DMS79 treated with DMSO at 0.1 percent for 48 hours (cell line): ENCODE measurements at places on chromosomes 6 and 20.

- DNase-seq = no peak
Measured at GRCh38 chr6:41690541-41691330, 44.7 kb downstream of the TFEB start.

GRCh38 chr6:12298995-12299394 lies 8.8 kb downstream of the EDN1 start:
- no peak for DNase-seq

DNA sequence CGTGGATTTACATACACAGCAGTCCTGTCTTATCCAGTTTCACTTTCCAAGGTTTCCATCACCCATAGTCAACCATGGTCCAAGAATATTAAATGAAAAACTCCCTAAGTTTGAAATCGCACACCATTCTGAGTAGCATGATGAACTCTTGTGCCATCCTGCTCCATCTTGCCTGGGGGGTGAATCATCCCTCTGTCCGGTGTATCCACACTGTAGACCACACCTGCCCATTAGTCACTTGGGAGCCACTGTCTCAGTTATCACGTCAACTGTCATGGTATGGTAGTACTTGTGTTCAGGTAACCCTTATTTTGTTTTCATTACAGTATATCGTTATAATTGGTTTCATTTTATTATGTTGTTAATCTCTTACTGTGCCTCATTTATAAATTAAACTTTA lies 38.5 kb downstream of the PTGIS start:
- no peak for DNase-seq

GRCh38 chr6:25497383-25498040 lies 154.5 kb upstream of the SCGN start:
- DNase-seq = no peak

DNA sequence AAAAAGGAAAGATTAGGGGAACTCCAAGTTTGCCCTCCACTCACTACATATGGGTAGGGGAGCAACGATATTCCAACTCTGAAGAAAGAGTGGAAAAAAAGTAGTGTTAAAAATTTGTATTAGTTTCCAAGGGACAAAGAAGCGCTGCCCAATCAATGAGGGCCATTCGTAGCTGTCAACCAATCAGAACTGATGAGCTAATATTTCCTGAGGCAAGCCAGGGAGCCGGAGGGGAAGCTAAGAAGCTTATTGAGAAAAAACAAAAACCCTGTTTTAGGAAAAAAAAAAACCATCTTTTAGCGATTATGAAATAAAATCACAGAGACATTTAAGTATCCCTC lies 59.5 kb downstream of the TRIM38 start:
- DNase-seq = peak; percentile 79

DNA sequence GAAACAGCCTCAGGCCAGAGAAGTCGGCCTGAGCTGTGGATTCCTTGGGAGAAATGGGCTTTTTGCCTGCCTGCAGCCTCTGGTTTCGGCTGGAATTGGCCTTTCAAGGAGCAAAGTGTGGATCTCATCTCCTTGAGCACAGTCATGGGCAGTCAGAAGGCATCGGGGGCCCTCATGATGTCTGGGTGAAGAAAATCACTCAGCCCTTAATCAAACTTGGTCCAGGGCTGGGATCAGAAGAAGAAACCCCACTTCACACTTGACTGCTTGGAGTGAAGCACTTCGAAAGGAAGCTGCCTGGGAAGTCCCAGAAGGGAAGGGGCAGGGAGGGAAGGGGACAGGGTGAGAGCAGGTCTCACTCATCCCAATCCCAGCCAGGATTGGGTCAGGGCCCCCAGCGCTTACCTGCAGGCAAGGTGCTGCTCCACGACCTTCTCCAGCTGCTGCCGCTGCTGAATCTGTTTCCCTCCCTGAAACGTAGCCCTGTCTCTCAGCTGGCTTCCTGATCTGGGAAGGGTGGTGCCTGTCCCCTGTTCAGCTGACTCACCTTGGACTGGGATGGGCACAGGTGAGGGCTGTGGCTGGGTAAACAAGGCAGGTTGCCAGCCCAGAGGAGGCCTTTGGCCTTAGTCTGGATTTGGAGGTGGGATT lies at the start of gene SDCBP2:
TSS of gene SDCBP2 (minus strand) at position 460 of the 651 bp plus-strand sequence. CDS start 8,723 bp downstream, outside the sequence.
- DNase-seq = peak; percentile 29

DNA sequence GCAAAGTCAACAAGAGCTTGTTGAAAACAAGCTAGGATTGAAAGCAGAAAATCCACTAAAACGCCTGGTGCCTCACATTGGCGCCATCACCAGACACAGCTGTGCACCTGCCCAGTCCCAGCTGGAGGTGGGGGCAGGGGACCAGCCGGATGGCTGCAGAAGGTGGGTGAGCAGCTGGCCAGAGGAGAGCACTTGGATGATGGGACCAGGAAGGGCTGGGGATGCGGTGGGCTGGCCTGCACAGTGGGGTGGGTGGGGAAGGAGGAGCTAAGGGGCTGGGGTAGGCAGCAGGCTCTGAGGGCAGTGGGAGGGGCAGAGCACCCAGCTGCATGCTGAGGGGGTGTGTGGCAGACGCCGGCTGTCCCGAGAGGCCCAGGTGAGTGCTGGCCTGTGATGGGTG lies 7.1 kb downstream of the CABLES2 start:
- DNase-seq = no peak

- no peak for DNase-seq
Measured at GRCh38 chr6:7042056-7042653, 65.6 kb upstream of the RREB1 start.

- DNase-seq = no peak
Measured at GRCh38 chr20:59363101-59363500, 62.7 kb downstream of the EDN3 start.

GRCh38 chr20:10561302-10561701 lies 112.5 kb downstream of the JAG1 start:
- DNase-seq = no peak

- no peak for DNase-seq
Measured at GRCh38 chr6:166009385-166010031, 158.1 kb downstream of the TBXT start.

GRCh38 chr20:4864311-4864752 lies 137.0 kb downstream of the SLC23A2 start:
- DNase-seq = no peak

GRCh38 chr6:20349225-20349624 lies 52.5 kb upstream of the E2F3 start:
- DNase-seq = no peak

GRCh38 chr6:42260972-42261371 lies 43.3 kb upstream of the MRPS10 start:
- no peak for DNase-seq

- DNase-seq = no peak
Measured at GRCh38 chr6:83265384-83265783, 72.2 kb downstream of the RWDD2A start.

GRCh38 chr6:161094955-161095354 lies 103.4 kb downstream of the MAP3K4 start:
- no peak for DNase-seq

GRCh38 chr6:103617642-103618041 lies 1242.1 kb downstream of the HACE1 start:
- no peak for DNase-seq

DNA sequence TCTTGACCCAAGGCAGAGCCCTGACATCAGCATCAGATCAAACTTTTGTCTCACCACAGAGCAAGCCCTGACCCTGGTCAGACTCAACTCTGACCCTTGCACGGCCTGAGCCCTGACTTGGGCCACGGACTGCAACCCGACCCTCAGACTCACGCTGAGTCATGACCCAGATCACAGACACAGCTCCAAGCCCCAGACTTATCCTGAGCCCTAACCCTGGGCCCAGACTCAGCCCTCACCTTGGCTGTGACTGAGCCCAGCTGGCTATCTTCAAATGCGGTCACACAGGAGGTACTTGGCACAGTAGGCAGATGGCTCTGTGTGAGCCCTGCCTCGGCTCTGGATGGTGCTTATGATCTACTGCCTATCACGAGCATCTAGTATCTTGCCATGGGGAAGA lies 602.3 kb downstream of the PTPRT start:
- DNase-seq = no peak

- no peak for DNase-seq
Measured at GRCh38 chr6:13260831-13261230, 67.5 kb downstream of the TBC1D7 start.

GRCh38 chr6:167137881-167138280 lies 15.0 kb downstream of the CCR6 start:
- DNase-seq = peak; percentile 26

DNA sequence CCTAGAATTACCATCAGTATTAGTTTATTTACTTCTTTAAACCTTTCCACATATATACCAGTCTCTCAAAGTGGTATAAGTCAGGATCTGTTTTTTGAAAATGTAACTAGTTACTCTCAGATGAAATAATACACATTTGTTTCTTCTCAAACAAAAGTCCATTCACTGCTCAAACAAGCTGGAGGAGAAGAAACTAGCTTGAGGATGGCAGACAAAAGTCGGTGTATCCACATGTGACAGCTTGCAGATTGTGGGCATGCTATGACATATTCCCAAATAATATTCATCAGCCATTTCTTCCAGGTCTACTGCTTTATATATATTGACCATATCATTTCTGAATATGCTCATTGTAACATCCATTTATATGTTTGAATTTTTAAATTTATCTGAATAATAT lies 197.4 kb upstream of the KCNQ5 start:
- no peak for DNase-seq

GRCh38 chr6:107218142-107218541 lies 102.8 kb upstream of the BEND3 start:
- DNase-seq = no peak

- no peak for DNase-seq
Measured at GRCh38 chr6:23218751-23219150, 649.4 kb downstream of the HDGFL1 start.

- peak; percentile 51 for DNase-seq
Measured at GRCh38 chr6:13427801-13428582, 59.4 kb downstream of the GFOD1 start.

DNA sequence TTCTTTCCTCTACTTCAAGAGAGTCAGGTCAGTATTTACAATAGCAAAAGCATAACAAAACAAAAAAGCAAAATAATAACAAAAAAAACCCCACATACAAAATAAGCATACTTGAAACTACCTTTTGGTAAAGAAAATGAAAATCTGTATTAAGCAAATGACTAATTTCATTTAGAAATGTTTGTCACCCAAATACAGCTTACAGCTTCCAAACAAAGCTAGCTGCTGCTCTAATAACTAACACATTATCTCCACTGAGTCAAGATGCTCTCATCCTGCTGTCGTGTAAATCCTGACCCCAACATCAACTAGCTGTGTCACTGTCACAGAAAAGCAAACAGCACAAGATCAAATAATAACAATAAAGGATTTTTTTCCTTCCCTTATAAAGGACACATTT lies 21.7 kb downstream of the MAP7 start:
- DNase-seq = no peak

DNA sequence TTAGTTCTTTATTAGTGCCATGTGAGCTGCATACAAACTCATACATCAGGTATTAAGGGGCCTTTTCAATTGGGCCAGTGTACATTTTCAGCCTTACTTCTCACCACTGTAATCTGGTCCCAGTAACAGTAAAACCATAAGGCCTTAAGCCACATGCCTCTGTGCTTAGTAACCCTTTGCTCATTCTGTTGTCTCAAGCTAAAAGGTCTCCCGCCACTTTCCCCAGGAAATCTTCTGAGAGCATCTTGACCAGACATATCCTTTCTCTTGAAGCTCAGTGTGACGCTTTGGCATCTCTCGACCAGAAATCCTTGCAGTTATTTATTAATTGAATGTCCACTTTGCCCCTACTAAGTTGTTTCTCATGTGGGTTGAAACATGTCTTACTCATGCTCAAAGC lies 68.0 kb downstream of the CYP39A1 start:
- no peak for DNase-seq

GRCh38 chr20:3663031-3663701 lies at the start of gene GFRA4:
GFRA4 (minus strand) TSS chr20:3663399; CDS start chr20:3663399, 0 bp downstream.
- no peak for DNase-seq

GRCh38 chr6:31128093-31128676 lies 7.9 kb upstream of the CDSN start:
- peak; percentile 8 for DNase-seq

- no peak for DNase-seq
Measured at GRCh38 chr6:167826896-167827582, at the start of gene AFDN. AFDN (plus strand) TSS chr6:167826911; CDS start chr6:167827133, 222 bp downstream.

GRCh38 chr20:40497899-40498691 lies 190.9 kb downstream of the MAFB start:
- DNase-seq = no peak
